Dorsolateral prefrontal cortex (tissue), 122 donors: ENCODE measurements at places on chromosomes 16 and 17. TPM values are rescaled to one million over a fixed set of nuclear protein-coding genes. Genes with fewer than 3 reads are reported as not detected.
A peak's percentile ranks its signal among the peaks of the same experiment; 100 is the strongest.

GRCh38 chr17:30273373-30273772, 18.4 kb downstream of the BLMH start:
- DNase-seq: no peak

Gene HOXB1
- total RNA-seq: not detected

DNA sequence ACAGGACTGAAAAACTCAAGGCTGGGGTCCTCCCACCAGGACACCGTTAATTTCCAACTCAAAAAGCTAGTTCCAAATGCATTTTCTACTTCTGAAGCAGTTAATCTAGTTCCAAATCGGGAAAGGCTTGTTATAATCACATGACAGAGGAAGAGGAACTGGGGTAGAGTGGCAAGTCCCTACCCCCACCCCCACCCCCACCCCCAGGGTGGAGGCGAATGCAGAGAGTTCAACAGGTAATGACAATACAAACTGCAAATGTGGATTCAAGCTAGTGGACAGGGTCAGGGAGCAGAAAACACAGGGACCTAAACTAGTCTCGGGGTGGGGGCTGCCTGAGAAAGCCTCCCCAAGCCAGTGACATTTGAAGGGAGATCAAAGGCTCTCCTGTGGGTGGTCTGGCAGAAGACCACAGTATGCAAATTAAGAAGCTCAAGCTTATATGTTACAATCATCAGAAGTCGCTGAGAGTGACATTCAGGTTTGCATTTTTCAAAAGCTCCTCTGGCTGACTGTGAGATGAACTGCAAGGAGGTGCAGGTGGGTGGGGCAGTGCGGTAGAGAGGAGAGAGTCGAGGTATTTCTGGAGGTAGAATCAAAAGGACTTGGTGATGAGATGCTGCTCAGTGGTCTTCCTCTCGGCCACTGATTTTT, 56.4 kb upstream of the SLC25A19 start:
- no peak for DNase-seq

Gene CES5A
- total RNA-seq: 0.80 TPM

GRCh38 chr17:61402978-61403800, 3.5 kb downstream of the TBX2 start:
- no peak for DNase-seq

Gene VMO1
- 3.0 TPM for total RNA-seq

Gene KCNJ16
- 19.3 TPM for total RNA-seq

DNA sequence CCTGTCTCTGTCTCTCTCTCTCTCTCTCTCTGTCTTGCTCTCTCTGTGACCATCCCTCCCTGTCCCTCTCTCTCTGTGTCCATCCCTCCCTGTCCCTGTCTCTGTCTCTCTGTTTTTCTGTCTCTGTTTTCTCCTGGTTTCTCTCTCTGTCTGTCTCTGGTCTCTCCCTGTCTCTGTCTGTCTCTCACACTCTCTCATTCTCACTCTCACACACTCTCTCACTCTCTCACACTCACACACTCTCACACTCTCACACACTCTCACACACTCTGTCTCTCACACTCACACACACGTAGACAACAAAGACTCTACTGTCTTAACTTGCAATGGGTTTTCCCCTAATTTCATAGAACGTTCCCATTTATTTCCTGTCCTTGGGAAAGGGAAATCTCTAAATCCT, 299.5 kb downstream of the FOXL1 start:
- DNase-seq: no peak

GRCh38 chr16:50193594-50193993, 40.5 kb downstream of the TENT4B start:
- no peak for DNase-seq

GRCh38 chr16:89510526-89510925, 2.3 kb downstream of the SPG7 start:
- DNase-seq: no peak

GRCh38 chr17:35299135-35299534, 56.3 kb downstream of the SLFN5 start:
- DNase-seq: no peak

DNA sequence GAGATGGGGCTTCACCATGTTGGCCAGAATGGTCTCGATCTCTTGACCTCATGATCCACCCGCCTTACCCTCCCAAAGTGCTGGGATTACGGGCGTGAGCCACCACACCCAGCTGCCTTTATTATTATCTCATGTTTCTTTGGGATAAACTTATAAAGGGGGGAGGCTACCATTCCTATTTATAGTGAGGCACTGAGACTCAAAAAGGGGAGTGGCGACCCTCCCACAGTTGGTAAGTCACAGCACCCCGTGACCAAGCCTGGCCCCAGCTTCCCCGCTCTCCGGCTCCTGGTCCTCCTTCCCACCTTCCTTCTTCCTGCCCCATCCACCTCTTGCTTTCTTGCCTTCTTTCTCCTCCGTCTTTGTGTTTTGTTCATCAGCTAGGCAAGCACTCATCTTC, 5.2 kb downstream of the MYH3 start:
- DNase-seq: no peak

DNA sequence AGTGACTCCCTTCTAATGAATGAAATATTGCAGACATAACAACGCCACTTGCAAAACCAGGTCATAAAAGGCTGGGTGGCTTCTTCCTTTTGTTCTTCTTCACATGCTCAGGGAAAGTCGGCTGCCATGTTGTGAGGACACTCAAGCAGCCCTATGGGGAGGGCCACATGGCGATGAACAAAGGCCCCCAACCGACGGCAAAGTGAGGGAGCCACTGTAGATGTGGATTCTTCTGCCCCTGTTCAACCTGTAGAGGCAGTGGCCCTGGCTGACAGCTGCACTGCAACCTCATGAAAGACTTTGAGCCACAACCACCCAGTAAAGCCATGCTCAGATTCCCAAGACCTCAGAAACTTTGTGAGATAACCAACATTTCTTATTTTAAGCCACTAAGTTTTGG, 203.5 kb upstream of the TNRC6C start:
- no peak for DNase-seq

- no peak for DNase-seq
Observed at GRCh38 chr16:79735271-79735670, 134.7 kb upstream of the MAF start.

DNA sequence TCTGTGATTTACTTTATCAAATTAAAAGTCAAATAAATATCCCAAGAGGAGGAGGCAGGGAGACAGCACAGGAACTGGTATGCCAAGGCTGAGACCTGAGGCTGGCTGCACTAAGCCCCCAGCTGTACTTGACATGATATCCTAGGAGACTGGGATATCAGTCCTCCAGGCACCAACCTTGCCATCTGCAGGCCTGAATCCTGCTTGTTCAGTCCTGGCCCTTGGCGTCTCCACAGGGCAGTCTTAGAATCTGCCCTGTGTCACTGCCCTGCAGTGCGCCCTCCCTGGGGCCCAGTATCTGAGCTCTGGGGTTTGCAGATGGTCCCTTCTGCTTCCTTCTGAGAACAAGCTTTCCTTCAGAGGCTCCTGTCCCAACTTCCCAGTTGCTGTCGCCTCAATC, 75.9 kb downstream of the HS3ST3A1 start:
- DNase-seq: no peak

GRCh38 chr16:55325080-55325447, 1.1 kb downstream of the IRX6 start:
- DNase-seq: no peak

DNA sequence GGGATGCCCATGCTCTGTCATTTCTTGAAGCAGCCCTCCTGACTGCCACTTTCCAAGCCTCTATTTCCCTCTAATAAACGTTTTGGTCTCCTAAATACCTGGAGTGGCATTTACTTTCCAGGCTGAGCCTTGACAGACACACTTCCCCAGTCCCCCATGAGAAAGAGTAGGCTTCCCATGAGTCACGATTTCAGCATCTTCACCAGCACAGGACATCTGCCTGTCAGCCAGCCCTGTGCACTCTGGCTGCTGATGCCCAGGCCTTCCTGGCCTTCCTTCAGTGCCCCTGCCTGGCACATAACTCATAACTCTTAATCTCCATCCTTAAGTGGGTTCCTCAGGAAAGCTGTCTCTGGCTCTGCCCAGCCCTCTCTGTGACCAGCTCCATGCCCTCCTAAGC, 30.8 kb upstream of the GAS7 start:
- DNase-seq: no peak

DNA sequence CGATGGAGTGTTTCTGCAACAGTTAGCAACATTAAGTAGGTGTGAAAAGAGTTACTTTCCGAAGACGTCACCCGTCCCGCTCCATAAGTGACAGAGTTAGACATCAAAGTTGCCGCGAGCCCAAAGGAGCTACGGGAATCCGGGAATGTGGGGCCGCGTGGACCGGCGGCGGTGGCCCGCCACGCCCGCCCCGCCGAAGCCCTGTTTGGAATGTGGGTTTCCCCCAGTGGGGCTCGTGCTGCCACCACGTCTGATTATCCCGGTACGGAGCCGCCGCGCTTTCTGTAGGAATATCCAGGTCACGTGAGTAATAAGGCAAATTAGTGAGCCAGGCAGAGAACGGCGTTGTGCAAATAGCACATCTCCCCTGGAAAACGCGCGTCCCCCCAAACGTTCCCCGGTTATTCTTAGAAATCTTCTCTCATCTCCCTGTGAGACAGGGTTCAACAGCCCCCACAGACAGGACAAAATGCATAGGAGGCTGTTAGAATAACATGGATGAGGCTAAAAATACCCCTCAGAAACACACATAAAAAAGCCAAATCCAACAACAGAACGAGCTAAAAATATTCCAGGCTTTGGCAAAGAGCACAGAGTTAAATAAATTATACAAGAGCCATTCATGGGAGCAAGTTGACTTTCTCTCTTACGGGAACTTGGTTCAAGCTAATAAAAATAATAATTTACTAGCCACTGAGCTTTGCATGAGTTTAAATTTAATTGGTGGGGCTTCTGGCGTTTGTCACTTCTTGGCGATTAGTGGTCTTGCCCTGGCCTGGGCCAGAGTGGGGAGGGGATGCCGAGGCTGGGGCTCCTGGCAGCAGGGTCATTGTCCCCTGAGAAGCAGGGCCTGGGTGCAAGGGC, 8.6 kb downstream of the BAHCC1 start:
- no peak for DNase-seq

DNA sequence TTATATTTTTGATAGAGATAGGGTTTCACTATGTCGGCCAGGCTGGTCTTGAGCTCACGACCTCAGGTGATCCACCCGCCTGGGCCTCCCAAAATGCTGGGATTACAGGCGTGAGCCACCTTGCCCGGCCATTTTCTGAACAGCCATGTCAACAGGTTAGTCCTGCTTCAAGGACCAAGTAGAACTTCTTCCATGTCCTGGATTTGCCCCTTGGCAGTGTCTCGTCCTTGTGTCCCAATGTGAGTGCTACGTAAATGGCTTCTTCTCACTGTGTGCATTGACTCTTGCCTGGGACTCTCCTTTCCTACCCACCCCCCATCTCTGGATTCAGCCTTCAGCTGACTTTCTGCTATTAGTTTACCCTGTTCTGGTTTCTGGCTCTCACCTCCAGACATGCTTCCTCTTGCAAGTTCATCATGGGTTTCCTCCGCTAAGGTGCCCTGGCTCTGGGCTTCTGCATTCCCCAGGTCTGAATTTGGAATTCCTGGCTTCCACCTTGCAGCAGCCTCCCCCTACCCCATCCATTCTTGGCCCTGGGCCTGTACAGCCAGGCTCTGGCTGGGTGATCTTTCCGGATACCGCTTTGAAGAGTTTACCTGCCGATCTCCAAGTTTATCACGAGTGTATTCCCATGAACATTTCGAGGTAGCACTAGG, 14.0 kb upstream of the IRF8 start:
- no peak for DNase-seq

Gene ADGRG3
- 0.41 TPM for total RNA-seq

Gene KCNG4
- 0.26 TPM for total RNA-seq

DNA sequence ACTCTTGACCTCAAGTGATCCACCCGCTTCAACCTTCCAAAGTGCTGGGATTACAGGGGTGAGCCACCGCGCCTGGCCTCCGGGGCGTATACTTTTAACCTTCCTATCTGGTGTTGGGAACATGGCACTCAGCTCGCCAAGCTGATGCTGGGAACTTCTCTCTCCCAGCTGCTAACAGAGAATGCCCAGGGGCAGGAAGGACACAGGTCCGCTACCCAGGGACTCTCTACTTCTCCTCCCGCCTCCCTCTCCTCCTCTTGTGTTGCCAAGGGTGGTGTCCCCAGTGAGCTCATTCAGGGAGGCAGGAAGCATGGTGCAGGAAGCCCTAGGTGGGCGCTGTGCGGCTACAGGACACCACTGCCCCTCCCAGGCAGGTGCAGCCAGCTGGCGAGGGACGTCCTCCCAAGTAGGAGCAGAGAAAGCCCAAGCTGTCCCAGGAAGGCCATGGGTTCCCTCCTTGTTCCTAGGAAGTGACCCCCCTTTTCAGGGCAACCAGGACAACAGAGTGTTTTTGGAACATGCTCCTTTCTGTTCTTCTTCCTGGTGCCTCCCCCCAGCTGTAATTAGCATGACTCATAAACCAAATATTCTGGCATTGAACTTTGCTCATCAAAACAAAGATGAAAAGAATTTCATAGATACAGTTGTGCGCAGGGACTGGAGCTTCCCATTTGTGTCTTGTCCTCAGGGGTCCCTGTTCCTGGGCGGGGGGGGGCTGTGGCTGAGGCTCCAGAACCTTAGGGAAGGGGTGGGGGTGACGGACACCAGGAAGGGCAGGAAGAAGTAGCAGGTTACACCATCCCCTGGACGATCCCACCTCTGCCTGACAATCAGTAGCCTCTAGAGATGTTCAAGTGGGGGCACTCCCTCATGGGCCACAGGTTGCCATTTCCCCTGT, 2.7 kb downstream of the C1QTNF1 start:
- no peak for DNase-seq

- no peak for DNase-seq
Observed at GRCh38 chr17:48733632-48734328, 5.2 kb upstream of the HOXB13 start.

Gene TEKT5
- total RNA-seq: 2.3 TPM

Gene ABCA9
- total RNA-seq: 13.1 TPM

GRCh38 chr17:65511316-65511715, 50.1 kb downstream of the AXIN2 start:
- DNase-seq: no peak

DNA sequence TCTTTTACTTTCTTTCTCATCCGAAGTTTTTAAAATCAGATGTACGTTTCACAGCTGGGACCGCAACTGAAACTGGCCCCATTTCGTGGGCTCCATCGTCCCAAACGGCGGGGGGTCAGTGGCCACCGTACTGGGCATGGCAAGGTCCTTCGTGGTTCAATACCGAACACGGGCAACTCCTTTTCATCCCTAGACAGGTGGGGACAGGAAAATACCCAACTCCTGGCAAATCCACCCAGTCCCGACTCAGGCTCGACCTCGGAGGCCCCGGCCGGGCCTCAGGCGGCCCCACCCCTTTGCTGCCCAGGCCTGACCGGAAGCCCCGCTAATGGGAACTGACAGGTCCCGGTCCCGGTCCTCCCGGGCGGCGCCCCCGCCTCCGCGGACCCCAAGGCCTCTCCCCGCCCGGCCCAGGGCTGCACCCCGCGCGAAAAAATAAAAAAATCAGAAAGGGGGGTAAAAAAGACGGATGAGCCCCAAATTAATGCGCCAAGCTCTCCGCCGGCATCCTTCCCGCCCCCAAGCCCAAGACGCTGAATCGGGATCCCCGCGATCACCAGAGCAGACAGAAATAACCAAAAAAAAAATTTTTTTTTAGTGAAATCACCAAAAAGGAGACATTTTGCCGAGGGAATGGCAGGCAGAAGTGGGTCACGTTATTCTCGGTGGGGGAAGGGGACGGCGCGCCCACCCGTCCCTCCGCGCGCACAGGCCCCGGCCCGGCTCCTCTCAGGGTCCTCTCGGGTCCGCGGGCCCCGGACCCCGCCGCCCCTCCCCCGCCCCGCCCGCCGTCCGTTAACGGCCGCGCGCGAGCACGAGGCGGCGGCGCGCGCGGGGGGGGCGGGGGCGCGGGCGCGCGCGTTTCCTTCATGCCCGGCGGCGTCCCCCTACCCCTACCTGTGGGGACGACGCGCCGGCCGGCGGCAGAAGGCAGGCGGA, 562 bp downstream of the ZC3H7A start:
- DNase-seq: peak; percentile 52

Gene HBA1
- 165 TPM for total RNA-seq
